CD4-positive, CD25-positive, alpha-beta regulatory T cell (primary cell): ENCODE measurements at places on chromosomes 5 and 9.

DNA sequence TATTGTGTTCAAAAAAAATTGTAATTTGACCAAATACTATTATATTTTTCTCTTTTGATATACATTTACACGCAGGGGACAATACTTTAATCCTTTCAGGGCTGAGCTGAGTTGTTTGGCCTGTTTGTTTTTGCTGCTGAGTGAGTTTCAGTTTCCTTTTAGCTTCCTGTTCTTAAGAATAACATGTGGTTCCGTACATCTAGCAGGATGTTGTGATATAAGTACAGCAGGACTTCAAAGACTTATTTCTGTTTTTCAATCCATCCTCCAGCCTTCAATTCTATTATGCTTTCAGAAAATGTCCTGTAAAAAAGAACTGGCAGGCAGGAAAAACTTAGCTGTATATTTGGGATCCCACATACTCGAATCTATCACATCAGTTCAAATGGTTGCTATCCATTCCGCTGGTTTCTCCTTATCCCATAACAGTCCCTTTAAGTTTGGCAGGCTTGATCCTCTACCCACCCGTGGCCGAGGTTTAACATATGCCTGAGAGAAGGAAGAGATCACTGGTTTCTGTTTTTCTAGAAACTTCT is 1037.3 kb upstream of the ACO1 start:
- peak; percentile 15 for DNase-seq

DNA sequence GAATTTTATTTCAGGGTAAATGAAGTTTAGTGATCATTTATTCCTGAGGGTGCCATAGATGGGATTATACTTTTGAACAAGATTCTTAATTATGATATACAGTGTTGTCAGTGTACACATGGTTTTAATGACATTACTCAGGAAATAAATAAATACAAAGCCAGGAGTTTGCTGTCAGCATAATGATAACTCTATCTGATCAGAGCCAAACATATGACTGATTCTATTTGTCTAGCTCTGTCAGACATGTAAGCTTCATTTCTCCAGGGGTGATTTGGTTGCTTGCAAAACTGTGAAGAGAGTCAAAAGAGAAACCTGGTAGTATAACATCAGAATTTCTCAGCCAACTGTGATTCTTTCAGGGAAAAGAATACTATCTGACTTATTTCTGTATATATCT is 1425.8 kb upstream of the C9orf72 start:
- DNase-seq = no peak

GRCh38 chr5:181126841-181127240 is 4.1 kb downstream of the OR2V1 start:
- DNase-seq = no peak

DNA sequence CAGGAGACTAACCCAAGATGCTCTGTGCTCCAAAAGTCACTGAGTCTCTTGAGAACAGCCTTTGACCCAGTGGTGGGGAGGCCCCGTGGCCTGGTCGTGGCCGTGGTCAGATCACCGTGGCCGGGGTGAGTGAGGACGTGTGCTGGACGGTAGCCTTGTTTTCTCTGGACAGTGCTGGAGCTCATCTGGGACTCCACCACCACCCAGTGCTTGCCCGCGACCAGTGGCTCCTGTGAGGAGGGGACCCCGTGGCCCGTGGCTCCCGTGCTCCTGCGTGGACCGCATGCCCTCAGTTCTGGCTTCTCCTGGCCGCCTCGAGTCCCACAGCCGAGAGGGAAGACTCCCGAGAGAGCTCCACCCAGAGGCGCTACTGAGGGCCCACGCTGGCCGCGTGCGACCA is 15.9 kb upstream of the NOTCH1 start:
- DNase-seq = no peak
